ENCODE measurements at places on chromosomes 1 and 21. TPM values are rescaled to one million over a fixed set of nuclear protein-coding genes. Genes with fewer than 3 reads are reported as not detected.

- DNase-seq = no peak
Measured at GRCh38 chr1:117014209-117014608, 12.6 kb downstream of the CD101 start.

Gene ACTL8
- 0.12 TPM for polyA plus RNA-seq

- DNase-seq = no peak
Measured at GRCh38 chr1:198278943-198279342, 122.1 kb downstream of the NEK7 start.

Gene WDTC1
- 28.4 TPM for polyA plus RNA-seq

Gene DPH2
- polyA plus RNA-seq = 19.1 TPM

DNA sequence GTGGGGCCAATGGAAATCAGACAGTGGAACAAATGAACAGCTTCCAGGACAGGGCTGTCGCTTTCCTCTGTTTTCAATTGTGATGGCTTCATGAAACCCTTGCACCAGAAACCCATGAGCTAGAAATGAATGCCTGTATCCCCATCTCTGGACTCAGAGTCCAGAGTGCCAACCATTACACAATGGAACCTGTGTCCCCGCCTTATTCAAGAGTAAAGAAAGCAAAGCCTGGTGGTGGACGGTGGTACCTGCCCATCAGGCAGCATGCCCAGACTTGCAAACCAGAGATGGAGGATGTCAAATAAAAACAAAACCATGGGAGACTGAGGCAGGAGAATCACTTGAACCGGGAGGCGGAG is 4.4 kb upstream of the CAPN2 start:
- no peak for DNase-seq

DNA sequence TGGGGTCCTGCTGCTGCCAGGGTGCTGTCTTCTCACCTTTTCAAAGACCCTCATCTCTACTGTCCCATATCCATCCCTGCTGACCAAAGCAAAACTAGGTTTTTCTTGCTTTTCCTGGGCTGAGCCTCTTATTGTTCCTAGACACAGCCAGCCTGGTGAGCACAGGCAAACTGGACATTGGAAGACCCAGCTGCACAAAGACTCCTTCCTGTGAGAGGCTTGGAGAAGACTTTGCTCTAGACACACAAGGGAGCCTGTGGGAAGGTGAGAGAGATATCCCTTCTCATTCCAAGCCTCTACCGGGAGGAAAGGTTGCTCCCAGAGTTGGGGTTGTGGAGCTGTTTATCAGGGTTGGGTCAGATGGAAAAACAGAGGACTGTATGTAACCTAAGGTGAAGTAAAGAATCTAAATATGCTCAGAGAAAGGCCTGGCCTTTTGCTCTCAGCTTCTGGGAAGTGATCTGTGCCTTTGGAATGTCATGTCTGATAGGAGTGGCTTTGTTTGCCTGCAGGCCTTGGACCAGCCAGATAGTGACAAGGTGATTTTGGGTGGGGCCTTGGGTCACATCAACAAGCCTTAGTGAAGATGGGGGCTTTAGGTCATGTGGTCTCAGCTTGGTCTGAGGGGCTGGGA is 87.6 kb upstream of the RUNX1 start:
- DNase-seq = no peak

DNA sequence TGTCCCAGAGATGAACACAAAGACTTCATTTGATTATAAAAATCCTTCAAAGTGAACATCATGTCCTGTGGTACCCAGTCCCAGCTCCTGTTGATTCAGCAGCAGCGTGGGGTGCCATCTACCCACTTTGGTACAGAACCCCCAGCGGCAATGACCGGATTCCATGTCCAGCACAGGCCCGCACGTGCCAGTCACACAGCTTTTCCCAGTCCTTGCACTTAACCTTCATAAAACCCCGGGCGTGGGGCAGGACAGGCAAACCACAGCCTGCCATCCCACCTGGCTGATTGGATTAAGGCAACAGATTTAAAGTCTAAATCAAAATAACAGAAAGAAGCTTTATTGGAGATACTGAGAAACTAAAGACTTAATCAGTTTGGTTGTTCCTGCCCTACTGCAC is 15.5 kb downstream of the CEP104 start:
- DNase-seq = no peak

DNA sequence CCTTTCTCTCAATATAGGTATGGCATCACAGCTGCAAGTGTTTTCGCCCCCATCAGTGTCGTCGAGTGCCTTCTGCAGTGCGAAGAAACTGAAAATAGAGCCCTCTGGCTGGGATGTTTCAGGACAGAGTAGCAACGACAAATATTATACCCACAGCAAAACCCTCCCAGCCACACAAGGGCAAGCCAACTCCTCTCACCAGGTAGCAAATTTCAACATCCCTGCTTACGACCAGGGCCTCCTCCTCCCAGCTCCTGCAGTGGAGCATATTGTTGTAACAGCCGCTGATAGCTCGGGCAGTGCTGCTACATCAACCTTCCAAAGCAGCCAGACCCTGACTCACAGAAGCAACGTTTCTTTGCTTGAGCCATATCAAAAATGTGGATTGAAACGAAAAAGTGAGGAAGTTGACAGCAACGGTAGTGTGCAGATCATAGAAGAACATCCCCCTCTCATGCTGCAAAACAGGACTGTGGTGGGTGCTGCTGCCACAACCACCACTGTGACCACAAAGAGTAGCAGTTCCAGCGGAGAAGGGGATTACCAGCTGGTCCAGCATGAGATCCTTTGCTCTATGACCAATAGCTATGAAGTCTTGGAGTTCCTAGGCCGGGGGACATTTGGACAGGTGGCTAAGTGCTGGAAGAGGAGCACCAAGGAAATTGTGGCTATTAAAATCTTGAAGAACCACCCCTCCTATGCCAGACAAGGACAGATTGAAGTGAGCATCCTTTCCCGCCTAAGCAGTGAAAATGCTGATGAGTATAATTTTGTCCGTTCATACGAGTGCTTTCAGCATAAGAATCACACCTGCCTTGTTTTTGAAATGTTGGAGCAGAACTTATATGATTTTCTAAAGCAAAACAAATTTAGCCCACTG is 11.5 kb downstream of the HIPK1 start:
- DNase-seq = no peak

Gene TLR5
- 4.6 TPM for polyA plus RNA-seq

GRCh38 chr1:170204121-170204520 is 58.4 kb downstream of the NTMT2 start:
- no peak for DNase-seq

- DNase-seq = no peak
Measured at GRCh38 chr21:29359718-29360117, 61.0 kb downstream of the BACH1 start.

- DNase-seq = no peak
Measured at GRCh38 chr1:189628857-189629256, 848.8 kb downstream of the BRINP3 start.

GRCh38 chr1:107690491-107690890 is 274.5 kb downstream of the VAV3 start:
- no peak for DNase-seq

- DNase-seq = peak; percentile 97
Measured at GRCh38 chr21:37564341-37564923, 197.9 kb downstream of the DYRK1A start.

DNA sequence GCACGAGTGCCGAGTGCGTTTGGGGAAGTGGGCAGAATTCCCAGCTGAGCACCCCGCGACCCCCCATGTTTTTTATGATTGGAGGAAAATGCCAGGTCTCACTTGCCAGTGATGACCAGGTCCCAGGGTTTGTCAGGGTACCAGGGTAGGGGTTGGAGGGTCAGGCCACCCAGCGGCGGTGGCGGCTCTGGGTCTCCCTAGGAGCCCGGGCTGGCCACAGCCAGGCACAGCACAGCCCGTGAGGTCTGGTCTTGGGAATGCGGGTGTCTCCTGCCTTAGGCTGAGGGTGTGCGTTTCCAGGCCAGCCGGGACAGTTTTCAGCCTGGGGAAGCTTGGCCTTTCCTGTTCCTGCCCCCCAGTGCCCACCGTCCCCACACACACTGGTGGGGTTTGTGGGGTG is 22.7 kb downstream of the PRKCZ start:
- DNase-seq = no peak

Gene OLIG2
- not detected for polyA plus RNA-seq

- DNase-seq = no peak
Measured at GRCh38 chr1:45516465-45516864, 5.2 kb downstream of the PRDX1 start.

- no peak for DNase-seq
Measured at GRCh38 chr1:192395895-192396294, 79.1 kb downstream of the RGS21 start.

DNA sequence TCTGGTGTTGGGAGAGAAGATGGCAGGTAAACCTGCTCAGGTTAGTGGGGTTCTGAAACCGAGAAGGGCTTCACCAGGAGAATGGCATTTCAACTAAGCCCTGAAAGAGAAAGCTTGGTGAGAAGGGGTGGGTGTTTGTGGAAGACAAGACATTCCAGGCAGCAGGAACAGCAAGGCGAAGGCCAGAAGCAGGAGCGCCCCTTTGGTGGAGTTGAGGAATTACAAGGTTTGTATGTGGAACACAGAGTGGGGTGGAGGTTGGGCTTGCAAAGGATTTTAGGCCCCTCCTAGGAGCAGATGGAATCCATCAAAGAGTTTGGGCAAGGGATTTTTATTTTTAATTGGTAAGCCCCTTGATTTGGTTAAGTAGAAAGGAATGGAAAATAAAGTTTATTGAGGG is 24.8 kb upstream of the ELOA start:
- DNase-seq = peak; percentile 16

DNA sequence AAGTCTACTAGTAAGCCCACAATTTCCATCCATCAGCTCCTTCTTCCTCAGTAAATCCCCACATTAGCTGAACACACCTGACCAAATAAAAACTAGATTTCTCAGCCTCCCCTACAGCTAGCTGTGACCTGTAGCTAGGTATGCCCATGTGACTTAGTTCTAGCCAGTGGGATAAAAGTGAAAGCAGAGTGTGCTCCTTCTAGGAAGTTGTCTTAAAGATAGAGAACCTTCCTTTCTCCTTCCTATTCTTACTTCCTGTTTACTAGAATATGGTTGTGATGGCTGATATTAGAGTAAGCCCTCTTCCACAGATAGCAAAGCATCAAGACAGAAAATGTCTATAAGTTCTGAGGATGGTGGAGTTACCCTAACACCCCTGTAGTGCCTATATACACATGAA is 67.0 kb downstream of the PIK3R3 start:
- DNase-seq = no peak

DNA sequence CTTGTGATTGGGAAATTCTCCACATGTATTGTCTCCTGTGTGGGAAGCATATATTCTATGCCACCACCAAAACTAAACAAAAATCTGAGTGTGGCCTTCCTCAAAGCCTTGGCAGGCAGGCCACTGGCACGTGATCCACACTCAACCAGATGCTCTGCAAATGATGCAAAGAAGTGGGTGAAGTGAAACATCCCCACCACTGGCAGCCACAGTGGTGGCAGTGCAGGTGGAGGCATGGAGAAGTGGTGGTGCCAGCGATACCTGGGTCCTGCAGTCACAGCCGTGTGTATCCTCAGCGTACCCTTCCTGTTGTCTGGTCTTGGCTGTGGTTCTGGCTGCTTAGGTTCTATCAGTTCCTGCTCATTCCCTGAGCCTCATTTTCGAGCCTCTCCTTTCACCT is 65.2 kb downstream of the PLPPR5 start:
- no peak for DNase-seq

DNA sequence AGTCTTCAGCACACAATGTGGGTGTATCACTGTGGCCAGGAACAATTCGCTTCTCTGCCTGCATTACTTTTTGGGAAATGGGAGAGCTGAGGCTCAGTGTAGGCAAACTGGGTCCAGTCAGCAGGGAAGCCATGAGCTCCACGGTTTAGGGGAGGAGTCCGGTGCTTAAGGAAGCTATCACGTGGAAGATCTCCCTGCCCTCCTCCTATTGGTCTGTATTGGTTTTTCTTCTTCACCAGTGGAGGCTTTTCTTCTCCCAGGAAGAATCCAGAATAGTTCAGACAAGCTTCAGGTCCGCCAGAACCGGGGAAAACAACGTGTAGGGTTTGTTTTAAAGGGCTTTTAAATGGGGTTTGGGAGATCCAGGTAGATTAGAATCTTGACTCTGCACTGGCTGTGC is 156.2 kb upstream of the CAMK1G start:
- no peak for DNase-seq

DNA sequence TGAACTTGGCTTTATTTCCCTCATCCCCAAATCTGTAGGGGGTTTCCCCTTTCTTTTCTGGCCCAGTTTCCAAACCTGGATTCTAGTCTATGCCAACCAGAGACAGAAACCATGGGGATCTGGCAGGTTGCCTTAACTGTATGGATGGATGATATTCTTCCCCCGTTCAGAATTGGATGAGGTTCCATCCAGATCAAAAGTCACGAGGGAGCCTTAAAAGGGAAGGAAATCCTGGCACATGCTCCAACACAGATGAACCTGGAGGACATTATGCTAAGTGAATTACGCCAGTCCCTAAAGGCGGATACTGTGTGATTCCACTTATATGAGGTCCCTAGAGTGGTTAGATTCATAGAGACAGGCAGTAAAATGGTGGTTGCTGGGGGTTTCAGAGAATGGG is 124.4 kb downstream of the HUNK start:
- no peak for DNase-seq

- no peak for DNase-seq
Measured at GRCh38 chr1:9328201-9328600, 35.5 kb downstream of the SPSB1 start.

Gene PODN
- 6.8 TPM for polyA plus RNA-seq

Gene NCAM2
- 4.4 TPM for polyA plus RNA-seq

GRCh38 chr21:43667191-43667904 is 8.0 kb downstream of the RRP1B start:
- no peak for DNase-seq

GRCh38 chr21:45872471-45872870 is 109.1 kb upstream of the COL6A1 start:
- no peak for DNase-seq

Gene BSND
- polyA plus RNA-seq = not detected

DNA sequence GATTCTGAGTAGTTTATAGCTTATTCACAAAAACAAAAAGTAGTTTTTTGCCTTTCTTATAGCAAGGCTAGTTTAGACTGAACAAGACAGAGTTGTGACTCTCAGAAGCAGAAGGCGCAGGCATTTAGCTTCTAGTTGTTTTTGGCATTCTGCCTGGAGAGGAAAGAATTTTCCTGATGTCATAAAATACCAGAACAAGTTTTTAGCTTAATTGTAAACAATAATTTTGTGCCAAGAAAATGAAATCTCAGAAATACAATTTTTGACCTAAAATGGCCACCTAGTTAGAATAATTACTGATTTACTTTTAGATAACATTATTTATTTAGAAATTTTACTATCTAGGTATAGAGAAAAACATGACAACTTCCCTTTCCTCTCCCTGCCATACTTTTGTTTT is 1.0 kb downstream of the DNAJB4 start:
- peak; percentile 89 for DNase-seq

GRCh38 chr1:192660613-192661012 is 24.7 kb downstream of the RGS13 start:
- no peak for DNase-seq

DNA sequence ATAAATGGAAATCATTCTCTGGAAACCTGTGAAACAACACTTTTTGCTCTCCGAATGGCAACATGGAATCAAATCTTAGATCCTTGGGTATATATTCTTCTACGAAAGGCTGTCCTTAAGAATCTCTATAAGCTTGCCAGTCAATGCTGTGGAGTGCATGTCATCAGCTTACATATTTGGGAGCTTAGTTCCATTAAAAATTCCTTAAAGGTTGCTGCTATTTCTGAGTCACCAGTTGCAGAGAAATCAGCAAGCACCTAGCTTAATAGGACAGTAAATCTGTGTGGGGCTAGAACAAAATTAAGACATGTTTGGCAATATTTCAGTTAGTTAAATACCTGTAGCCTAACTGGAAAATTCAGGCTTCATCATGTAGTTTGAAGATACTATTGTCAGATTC is 45.7 kb downstream of the PTGFR start:
- no peak for DNase-seq

- DNase-seq = no peak
Measured at GRCh38 chr1:20811916-20812315, 24.8 kb upstream of the HP1BP3 start.

Gene OR2M3
- polyA plus RNA-seq = not detected

- DNase-seq = no peak
Measured at GRCh38 chr1:39754026-39754570, 15.4 kb downstream of the PPIE start.

Data from muscle of back (tissue), 13 donors.